Activated CD4-positive, alpha-beta T cell treated with anti-CD3 and anti-CD28 coated beads for 48 hours (primary cell): ENCODE measurements at places on chromosomes 1 and 21.
A peak's percentile ranks its signal among the peaks of the same experiment; 100 is the strongest.

- DNase-seq, result peak; percentile 59
These were observed 7.0 kb upstream of the CDK11B start for GRCh38 chr1:1665815-1666251.

- no peak for DNase-seq
These were observed 55.4 kb downstream of the HSF2BP start for GRCh38 chr21:43603641-43604504.

DNA sequence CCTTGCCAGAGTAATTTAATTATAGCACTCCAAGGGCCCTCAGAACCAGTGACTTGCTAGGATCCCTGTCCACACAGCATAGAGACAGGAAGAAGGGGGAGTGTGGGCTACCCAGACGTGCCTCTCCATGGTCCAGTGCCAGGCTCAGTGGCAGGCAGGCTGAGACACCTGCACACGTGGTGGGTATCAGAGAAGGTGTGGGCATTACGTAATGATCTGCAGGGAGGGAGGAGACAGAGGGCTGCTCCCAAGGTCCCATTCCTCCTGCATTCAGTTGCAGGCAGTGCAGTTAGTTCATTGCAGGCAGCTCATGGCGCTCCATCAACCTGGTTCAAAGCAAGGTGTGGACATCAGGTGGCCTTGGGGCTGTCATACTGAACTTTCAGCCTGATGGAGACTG lies 49.9 kb downstream of the C8B start:
- no peak for DNase-seq

DNA sequence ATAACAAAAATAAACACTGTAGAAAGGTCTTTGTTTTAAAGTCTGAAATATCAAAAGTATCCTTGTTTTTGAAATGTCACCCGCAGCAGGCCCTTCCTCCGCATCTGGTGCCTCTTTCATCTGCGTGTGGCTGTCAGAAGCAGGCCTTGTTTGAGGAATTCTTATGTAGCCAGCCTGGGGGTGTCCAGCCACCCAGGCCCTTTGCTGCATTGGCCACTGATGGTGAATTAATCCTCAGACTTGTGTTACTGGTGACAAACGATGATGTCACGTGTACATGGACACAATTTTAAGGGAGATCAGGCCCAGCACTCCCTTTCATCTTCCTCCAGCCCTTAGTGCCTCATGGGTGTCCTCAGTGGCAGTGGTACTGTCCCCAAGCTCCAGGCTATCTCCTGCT lies 208.0 kb upstream of the GALNT2 start:
- no peak for DNase-seq

DNA sequence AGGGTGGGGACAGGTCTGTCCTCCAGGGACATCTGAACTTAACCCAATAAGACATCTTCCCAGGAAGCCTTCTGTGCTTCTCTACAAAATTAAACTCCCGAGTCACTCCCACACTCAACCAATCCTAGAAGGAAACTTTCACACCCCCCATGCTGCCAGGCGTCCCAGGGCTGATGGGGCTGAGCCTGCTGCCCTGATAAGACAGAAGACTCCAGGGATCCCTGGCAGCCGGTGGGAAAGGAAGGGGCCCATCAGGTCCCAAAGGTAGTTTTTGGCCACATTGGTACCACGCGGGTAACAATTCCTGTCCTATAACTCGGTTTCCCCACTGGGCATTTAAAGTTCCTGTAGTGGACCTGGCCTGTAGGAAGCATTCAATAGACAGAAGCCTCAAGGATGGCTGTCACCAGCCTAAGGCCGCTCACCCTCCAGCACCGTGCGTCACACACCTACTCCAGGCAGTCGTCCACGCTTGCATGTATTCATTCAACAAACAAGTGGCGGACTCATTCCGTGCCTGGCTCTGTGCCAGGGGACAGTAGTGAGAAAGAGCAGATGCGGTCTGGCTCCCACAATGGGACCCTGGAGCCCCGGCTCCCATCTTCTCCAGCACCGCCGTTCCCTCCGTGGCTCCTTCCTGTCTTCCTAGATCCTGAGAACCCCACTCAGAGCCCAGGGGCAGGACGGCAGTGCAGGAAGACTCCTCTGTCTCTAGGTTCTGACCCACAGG lies 465.2 kb downstream of the NPHP4 start:
- no peak for DNase-seq

- no peak for DNase-seq
These were observed 452 bp downstream of the LEFTY2 start for GRCh38 chr1:225940385-225941151.

GRCh38 chr21:44990921-44991320 lies 51.1 kb downstream of the SLX9 start:
- DNase-seq, result no peak

DNA sequence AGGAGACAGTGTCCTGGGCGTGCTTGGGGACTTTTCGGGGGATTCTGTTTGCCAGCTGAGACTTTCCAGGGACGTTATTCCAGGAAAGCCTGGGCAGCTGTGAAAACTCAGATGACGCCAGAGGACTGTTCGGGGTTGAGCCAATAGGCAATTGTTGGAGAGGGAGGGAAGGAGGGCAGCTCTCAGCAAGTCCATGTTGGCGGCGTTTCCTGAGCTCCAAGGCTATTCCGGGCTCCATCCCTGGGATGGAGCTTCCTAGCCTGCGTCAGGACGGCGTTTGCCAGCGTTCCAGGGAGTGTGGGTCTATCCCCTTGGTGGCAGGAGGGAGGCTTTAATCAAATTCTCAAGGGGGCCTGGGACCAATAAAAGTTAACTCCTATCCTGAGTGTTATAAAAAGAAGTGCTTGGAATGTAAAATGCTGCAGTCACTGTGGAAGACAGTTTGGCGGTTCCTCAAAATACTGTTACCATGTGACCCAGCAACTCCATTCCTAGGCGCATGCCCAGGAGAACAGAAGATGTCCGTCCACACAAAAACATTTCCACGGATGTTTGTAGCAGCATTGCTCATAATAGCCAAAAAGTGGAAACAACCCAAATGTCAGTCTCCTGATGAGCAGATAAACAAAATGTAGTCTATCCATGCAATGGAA lies 15.2 kb downstream of the SLC27A3 start:
- DNase-seq, result no peak

DNA sequence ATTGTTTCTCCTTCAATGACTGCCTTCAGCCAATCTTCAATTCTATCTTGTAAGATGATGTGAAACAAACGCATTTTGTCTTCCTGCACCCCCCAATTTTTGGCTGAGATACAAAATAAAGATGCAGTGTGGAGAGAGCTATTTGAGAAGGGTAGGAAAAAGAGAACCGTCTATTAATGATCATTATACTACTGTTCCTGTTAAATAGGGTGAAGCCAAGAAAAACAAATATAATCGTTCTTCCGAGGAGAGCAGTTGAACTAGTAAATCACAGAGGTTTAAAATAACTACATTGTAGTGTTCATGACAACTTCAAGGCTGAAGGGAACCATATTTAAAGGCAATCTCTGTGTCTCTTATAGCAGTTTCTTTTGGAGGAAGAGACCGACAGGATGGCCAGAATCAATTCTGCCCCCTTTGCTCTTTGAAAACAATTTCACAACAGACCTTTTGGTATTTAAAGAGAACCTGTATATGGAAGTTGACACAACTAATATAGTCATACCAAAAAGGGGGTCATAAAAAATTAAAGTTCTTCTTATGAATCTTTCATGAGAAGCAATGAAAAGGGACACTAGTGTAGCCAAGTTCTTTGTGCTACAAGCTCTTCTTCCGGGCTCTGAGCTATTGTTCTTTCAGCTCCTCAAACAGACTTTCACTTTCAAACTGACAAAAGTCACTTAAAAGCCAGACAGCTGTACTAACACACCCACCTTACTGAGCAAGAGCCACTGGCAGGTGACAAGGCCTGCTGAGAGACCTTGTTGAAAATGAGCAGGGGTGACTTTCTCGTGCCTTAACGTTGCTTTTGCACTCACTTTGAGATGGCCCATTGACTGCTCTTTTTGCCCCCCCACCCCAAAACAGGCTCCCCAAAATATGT lies 30.9 kb downstream of the PROX1 start:
- DNase-seq, result no peak

- no peak for DNase-seq
These were observed 26.6 kb downstream of the SLC22A15 start for GRCh38 chr1:116002781-116003420.

DNA sequence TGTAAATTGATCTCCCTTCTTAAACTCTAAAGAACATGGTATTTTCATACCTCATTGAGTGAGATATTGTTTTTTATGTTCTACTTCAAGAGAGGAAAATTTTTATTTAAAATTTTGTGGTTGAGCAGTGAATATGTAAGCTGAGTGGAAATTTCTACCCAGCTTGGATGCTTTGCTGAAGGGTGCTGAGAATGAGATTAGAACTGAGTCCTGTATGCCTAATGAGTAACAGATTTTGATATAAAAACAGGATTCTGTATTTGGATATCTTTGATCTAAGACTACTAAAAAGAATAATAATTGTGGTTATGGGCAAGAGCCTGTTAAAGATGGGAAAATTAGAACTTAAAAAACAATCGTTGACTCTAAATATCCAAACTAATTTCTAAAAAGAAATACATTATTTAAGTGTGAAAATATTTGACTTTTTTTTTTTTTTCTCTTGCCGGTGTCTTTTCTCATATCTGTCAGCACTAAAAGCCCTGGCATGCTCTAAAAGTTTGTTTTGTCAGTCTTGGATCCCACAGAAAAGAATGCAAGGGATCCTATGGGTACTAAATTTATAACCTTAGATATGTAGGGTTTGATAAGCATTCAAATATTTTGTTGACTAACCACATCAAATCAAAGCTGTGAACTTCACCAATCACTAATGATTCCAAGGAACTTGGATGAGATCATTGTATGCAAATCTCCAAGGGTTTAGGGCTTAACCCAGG lies 652.3 kb downstream of the PTPRC start:
- DNase-seq, result no peak

GRCh38 chr1:29903548-29904166 lies 667.3 kb downstream of the PTPRU start:
- DNase-seq, result no peak

- DNase-seq, result no peak
These were observed 6.2 kb upstream of the KLF18 start for GRCh38 chr1:44147582-44147981.

GRCh38 chr1:38168365-38168764 lies 121.8 kb upstream of the POU3F1 start:
- DNase-seq, result no peak

- DNase-seq, result no peak
These were observed 85.5 kb downstream of the CAMK2N1 start for GRCh38 chr1:20400341-20401177.

DNA sequence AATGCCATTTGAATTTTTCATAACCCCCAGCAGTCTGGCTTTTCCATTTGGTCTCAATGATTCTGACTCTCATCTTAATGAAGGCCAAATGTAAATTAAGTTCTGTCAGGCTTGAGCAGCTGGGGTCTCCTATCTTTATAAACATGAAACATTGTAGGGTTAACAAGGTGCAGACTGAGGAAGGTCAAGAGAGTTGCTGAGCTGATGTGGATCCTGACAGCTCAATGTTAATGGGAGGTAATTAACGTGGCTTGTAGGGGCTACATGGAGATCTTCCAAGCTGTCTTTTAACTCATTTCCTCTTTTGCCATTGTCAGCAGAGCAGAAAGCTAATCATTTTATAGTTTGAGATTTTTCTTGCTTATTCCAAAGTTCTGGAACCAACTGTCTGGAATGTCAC lies 55.2 kb downstream of the FGGY start:
- DNase-seq, result no peak

DNA sequence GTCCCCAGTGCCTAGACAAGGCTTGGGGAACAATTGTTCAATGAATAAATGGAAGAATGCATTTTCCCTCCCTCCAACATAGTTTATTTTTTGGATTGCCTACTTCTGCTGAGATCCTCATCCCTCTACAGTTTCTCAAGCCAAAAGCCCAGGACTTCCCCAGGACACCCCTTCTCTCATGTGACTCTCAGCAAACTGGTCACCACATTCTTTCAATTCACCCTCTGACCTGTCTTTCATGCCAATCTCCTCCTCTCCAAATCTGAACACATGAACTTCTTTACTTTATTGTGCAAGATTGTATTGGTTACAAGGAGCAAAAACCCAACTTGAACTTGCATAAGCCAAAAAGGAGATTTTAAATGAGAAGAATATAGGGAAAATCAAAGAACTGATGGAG lies 103.2 kb upstream of the JUN start:
- no peak for DNase-seq

DNA sequence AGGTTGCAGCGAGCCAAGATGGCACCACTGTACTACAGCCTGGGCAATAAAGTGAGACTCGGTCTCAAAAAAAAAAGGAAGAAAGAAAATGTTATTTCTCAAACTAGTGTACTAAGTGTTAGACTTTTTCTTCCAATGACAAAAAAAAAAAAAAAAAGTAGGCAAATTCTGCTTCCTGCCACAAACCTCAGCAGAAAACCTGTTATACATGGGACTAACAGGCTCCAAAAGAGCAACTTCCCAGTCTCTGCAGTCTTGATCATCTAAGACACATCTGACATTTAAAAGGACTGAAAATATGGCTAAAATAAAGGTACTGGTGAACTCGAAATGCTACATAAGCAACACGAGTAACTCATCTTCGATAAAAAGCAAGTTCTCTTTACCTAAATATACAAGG lies 59.6 kb downstream of the HSF2BP start:
- no peak for DNase-seq
